Stimulated activated CD4-positive, alpha-beta T cell treated with anti-CD3 and anti-CD28 coated beads, Interleukin-4, amount 100 ng/mL, for 48 hours (primary cell): ENCODE measurements at places on chromosomes 3 and 15.

DNA sequence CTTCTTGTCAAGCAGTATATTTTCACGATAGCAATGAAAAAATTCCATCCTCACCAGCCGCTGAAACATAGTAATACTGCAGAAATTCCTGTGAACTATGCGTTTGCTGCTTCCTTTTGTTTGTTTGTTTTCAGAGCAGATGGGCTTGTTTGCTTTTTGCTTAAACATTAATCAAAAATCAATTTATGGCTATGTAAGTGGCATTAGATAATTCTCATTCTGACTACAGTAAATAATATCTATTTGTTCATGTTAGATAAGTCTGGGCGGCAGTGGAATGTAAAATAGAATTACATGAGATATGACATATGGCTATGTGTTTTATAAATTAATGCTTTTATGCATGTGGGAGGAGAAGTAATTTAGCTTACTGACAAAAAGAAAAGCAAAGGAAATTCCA, 163.7 kb downstream of the PGPEP1L start:
- no peak for DNase-seq

- no peak for DNase-seq
Measured at GRCh38 chr3:70776081-70776480, 463.6 kb upstream of the MDFIC2 start.

DNA sequence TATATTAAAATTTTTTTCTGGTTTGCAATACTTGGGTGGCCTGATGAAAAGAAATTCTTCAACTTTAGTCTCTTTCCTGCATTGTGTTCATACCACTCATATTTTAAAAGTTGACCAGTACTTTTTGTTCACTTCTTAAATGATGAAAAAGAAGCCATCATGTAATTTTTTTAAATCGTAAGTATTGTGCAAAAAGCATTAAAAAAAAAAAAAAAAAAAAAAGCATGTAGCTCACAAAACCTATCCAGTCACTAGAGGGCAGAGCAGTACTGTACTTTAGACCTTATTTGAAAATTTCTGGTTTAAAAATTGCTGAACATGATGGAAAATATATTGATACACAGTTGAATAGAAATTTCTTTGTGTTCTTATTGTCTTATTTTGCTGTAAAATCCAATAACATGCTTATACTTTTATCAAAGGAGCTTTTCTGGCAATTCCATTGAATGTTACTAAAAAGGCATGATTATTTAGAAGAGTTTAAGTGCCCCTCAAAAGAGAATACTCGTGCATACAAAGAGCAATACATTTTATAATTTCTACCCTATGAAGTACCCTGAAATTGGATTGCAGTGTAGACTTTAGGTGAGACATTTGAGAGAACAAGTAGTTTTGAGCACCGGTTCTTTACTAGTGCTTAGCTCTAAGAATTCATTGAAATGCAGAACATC, 137.7 kb downstream of the BBX start:
- DNase-seq, result no peak

DNA sequence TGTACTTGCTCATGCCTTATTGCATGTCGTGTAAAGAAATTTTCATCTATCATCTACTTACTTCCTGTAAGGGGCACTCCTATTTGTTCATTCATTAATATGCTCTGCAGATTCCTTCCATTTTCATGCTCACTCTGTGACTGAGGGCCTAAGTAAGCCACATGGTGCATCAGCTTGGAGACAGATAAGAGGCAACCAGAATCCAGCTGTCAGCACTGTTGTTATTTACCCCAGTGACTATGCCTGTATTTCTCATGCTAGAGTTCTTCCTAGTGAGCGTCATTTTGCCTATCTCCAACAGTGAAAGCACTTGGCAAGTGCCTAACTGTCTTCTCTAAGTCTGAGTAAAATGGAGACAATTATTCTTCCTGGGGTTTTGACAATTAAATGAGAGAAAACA, 124.8 kb upstream of the ABI3BP start:
- DNase-seq, result no peak

DNA sequence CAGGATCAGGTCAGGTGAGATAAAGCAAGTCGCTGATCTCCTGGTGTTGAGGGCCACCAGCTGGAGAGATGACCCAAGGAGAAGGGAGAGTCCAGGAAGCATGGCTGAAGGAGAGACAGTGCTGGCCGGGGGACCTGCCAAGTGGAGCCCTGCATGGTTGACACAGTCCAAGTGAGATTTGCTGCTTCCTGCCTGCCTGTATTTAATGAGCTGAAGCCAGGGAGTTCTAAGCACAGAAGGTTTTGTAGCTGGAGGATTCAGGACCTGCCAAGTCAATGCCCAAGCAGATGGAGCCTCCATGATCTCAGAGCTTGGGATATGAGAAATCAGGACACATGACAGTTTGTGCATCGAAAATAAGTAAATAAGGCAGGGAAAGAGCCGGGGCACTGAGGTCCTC, 125.6 kb downstream of the SRGAP3 start:
- no peak for DNase-seq

DNA sequence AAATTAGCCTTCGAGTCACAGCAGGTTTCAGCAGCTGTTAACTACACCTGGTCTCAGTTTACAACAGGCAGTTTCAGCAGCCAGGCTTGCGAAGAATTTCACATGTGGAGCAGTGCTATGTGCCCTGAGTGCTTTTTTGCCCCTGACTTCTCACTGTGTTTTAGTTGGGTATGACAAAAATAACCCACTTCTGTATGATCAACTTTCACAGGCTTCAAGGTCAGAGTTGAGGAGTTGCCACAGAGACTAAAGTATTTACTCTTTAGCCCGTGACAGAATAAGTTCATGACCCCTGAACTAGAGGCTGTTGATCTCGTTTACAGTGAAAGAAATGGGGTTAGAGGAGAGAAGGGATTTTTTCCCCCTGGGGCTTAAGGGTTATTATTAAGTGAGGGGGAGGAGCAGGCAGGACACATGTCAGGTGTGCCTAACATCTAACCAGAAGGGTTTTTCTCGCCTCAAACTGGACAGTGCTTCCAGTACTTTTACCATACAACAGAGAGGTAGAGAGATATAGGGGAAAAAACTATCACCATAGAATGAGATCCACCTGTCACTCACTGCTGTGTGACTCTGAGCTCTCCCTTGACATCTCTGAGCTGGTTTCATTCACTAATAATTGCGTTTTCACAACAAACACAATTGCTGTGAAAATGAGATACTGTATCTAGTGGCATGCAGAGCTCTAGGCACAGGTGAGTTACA, 14.0 kb upstream of the TOPBP1 start:
- DNase-seq, result no peak

- no peak for DNase-seq
Measured at GRCh38 chr15:88448991-88449461, 18.2 kb downstream of the MRPL46 start.

DNA sequence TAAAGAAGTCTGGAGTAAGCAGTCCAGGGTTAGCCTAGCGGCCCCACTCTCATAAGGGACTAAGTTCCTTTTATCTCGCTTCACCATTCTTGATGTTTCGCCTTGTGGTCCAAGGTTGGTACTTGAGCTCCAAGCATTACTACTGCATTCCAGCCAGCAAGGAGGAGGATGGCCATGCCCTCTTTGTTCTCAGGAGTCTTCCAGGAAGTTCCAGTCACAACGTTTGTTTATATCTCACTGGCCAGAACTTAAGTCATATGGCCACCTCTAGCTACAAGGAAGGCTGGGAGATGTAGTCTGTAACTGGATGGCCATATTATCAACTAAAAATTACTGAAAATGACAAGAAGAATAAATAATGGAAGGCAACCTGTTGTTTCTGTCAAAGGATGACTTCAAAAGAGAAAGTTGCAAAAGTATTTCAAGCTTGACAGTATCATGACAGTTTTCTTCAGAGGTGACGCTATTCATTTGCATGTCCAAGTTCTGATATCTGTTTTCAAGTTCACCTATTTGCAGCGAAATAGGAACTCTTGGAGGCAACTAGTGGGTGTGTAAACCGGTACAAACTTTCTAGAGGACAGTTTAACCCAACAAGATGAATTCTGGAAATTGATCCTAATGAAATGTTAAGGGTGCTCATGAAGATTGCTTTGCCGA, 118.6 kb downstream of the PGPEP1L start:
- DNase-seq, result no peak

GRCh38 chr3:150149651-150150051, 179.0 kb upstream of the PFN2 start:
- DNase-seq, result no peak

- no peak for DNase-seq
Measured at GRCh38 chr3:42704136-42704841, 1.7 kb upstream of the HHATL start.

DNA sequence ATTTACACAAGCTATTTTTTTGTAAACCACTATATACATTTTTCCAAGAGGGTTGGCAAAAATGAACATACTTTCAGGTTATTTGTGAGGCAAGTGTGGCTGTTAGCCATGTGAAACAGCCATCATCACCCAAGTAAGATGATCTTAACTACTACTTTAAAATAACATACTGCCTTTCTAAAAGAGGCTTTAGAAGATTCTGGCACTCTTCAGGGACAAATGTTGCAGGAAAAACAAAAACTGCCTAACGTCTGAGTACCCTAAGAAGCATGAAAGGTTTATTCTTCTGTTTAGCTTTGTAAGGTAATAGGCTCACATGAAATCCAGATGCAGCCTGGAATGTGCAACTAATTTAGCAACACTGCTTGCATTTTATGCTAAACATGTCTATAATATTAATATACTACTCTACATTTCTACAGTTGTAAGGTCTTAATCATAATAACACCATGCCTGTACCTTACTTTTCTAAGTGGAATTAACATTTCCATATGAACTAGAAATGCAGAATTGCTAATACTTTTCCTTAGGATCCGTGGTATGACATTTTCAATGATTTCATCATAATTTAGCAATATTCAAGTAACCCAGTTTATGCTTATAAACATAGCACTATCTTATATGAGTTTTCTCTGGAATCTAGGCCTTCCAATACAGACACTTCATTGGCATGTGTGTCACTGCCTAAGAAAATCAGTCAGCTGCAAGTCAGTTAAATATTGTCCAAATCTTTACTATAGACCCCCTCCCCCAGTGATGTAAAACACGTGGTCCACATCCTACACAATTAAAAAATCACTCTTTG, 4.5 kb upstream of the LSAMP start:
- no peak for DNase-seq

- no peak for DNase-seq
Measured at GRCh38 chr3:127606086-127606805, 8.0 kb downstream of the MCM2 start.

- DNase-seq, result no peak
Measured at GRCh38 chr15:38024293-38025091, 90.1 kb downstream of the TMCO5A start.

DNA sequence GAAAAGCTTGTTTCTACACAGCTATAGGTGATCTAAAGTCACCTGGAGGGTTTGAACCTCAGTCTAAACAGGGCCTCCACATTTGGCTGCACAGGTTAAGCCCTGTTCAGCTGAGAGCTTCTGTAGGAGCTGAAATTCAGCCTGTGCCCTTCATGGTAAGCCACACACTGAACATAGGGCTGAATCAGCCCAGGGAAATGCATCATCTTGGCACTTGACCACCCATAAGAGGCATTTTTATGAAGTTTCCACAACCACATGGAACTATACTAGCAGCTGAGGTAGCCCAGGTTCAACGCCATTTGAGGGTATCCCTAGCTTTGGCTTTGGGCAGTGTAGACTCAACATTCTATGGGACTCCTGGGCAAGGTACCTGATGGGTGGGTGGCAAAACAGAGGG, 126.8 kb downstream of the FAM174B start:
- no peak for DNase-seq

DNA sequence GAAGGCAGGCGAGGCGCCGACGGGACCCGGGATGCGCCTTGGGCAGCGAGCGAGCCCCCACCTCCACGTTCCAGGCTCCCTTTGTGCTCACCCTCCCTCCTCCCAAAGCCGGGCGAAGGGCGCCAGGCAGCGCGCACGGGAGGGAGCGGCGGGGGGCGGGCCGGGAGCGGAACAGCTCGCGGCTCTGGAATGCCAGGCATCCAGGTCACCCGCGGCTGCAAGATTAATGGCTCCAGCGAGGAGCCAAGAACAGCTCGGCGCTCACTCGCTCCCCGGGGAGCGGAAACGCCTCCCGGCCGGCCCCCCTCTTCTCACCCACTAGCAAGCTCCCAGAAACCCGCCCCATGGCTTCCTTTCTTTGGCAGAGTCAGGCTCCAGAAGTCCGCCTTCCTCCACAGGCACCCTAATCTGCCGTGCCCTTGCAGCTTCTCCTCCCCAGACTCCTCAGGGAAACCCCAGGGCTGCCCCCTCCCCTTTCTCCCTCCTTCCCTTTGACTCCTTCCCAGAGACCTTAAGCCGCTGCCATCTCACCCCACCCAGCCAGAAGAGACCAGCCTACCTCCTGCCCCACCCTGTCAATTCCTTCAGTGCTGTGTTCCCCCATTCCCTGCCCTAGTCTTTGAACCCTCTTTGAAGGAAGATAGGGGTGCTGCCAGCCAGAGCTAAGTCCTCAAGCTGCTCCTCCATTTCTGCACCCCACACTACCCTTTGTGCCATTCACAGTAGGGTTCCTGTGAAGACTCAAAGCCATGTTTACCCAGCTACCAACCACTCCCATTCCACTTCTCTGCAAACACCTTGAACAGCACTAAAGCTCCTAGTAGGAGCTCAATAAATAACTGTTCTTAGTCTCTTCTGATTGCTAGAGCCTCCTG, 9.9 kb downstream of the AMOTL2 start:
- no peak for DNase-seq

- DNase-seq, result no peak
Measured at GRCh38 chr15:71651750-71652186, 158.6 kb upstream of the NR2E3 start.

DNA sequence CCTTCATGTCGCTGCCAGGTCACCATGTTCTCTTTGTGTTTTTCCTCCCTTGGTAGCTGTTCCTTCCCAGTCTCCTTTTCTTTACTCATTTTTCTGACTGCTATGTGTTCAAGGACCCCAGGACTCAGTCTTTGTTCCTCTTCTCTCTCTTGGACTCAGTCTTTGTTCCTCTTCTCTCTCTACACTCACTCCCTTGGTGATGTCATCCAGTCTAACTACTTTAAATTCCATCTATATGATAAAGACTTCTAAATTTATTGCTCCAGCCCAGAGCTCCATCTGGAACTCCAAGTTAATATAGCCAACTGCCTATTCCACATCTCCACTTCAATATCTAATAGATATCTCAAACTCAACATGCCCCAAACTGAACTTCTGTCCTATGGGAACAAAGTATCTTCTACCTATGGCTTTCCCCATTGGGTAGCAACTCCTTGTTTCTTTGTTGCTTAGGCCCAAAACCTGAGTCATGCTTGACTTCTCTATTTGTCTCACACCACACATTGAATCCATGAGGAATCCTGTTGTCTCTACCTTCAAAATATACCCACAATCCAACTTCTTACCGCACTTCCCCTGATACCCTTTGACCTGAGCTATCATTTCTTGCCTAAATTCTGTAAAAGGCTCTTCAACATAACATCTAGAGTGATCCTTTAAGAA, 4.9 kb upstream of the DYNC1LI1 start:
- DNase-seq, result no peak
